ENCODE measurements at places on chromosomes 5 and 9.

- no peak for DNase-seq
These were observed 42.5 kb upstream of the SLC9A3 start for GRCh38 chr5:566636-567309.

- DNase-seq: no peak
These were observed 300.5 kb downstream of the SLCO4C1 start for GRCh38 chr5:101995585-101995984.

DNA sequence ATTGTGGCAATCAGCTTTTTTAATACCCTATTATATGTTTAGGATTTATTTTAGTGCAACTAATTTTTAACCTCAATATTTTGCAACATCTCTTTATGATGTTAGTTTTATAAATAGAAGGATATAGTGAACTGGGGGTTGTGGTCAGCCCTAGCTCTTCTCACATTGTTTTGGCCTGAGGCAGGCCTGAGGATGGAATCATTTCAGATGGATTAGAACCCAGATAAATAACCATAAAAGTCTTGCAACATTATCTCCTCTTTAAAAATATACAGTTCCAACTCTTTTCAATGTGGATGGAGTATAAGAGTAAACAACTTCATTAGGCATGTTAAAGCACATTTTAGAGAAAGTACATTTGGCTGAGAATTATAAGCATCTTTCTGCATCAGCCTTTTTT lies 522.7 kb downstream of the NR2F1-AS1 start:
- no peak for DNase-seq

DNA sequence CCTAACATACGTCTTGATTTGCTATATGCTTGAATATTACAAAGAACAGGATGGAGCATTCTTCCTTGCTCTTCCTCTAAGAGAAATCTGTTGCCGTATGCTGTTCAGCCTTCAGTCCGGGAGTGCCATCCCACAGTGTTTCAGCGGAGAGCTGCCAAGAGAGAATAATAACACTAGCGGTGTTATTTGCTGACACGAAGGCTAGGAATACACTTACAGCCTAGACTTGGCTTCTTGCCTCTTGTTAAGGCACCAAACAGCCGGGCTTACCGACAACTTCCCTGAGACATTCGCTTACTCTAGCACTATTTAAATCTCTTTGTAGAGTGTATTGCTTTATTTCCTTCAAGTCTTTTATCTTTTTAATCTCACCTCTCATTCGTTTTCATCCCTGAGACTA lies 31.4 kb downstream of the KCTD16 start:
- DNase-seq: no peak

DNA sequence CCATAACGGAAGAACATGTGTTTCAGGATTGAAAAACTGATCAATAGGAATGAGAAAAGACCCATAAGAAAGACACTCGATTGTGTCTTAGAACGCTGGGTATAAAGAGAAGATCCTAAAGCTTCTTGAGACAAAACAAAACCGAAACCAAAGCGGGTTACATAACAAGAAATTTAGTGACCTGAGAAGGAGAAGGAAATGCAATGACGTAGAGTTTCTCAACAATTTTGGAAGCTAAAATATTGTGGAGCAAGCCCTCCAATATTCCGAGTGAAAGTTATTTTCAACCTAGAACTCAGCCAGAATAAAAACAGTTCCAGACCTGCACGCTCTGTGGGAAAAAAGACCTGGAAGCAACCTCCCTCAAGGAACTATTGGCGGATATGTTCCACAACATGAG lies 81.9 kb upstream of the FREM1 start:
- no peak for DNase-seq
